ENCODE measurements at places on chromosomes 5 and 9.

DNA sequence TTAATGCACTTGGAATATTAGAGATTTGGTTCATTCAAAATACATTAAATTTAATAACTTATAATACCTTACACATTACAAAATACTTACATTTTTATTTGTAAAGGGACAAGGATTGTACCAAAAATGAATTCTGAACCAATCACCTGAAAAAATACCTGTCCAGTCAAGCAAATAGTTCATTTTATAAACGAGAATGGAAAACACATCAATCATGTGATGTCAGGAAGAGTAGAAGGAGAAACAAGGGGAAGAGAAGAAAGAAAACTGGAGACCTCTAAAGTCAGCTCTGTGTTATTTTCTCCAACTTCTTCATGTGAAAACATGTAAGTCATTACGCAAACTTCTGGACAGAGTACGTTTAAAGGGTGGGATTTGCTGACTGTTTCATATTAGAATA is 989.0 kb upstream of the NUDT12 start:
- no peak for DNase-seq

GRCh38 chr5:147169901-147170300 is 64.9 kb upstream of the STK32A start:
- DNase-seq: no peak

DNA sequence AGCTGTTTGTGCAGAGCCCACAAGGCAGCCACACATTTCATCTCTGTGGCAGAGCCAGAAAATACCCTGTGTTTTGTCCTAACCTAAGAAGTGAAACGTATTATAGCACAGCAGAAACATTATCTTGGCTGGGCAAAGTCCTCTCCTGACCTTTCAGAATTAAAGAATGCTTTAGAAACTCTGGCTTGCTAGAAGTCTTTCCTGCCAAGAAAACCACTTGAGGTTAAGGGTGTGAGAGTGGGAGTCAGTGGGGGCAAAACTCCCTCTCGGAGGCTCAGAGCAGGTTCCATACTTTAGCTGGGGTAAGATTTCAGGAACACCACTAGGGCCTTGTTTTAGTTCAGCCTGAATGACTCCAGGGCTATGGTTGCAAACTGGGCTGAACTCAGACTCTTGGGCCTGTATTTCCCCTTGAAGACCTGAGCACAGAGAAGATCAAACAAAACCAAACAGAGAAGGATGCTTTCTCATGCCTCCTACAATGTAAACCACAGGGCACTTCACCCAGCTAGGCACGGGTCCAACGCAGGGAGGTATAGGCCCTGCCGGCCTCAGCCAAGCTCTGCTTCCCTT is 48.0 kb downstream of the ZNF366 start:
- no peak for DNase-seq

DNA sequence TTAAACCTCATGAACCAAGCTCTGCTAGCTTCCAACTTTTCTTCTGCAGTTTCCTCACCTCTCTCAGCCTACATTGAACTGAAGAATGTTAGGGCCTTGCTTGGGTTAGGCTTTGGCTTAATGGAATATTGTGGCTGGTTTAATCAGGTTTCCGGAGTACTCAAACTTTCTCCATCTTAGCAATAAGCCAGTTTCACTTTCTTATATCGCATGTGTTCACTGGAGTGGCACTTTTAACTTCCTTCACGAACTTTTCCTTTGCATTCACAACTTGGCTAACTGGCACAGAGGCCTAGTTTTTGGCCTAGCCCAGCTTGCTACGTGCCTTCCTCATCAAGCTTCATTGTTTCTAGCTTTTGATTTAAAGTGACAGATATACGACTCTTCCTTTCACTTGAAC is 81.0 kb upstream of the MAST4 start:
- no peak for DNase-seq

DNA sequence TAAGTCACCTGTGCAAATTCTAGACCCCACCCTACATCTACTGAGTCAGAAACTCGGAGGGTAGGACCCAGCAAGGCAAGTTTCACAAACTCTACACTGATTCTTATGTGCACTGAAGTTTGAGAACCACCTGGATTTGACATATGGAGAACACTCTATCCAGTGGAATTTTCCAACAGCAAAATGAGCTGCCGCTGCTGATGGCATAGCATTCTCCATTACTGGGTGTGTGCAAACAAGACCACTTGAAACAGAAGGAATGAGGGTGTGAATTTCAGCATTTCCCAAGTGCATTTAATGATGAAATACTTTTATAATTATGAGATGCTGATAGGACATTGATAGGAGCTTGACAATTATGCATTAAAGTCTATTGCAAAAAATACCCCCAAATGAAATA is 229.1 kb upstream of the IL12B start:
- no peak for DNase-seq

DNA sequence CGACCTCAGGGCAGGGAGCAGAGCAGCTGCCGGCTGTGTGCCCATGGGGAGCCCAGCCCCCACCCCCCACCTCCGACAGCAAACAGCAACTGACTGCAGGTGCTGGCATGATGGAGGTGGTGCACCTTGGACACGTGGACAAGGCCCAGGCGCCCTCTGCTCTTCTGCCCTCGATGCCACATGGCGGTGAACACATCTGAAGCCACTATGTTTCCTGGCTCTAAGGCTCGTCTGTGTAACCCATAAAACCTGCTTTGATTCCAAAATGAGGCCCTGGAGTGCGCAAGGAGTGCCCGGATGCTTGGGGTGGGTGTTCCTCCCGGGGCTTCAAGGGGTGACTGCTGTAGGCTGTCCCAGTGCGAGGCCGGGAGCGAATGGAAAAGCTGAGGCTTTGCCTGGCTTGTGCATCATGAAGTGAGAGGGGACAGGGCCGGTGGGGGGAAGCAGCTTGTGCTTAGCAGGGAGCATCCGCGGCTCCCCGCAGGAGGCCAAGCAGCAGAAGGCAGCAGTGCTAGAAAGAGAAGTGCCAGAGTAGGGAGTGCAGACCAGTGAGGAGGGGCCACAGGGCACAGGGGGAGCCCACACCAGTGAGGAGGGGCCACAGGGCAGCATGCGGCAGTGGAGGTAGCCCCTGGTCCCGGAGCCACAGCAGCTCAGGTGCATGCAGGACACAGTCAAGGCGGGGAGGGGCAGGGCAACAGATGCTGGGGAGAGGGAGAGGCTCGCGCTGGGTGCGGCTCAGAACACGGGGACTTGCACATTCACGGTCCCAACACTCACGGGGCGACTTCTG is 30.0 kb downstream of the NKD2 start:
- DNase-seq: no peak

DNA sequence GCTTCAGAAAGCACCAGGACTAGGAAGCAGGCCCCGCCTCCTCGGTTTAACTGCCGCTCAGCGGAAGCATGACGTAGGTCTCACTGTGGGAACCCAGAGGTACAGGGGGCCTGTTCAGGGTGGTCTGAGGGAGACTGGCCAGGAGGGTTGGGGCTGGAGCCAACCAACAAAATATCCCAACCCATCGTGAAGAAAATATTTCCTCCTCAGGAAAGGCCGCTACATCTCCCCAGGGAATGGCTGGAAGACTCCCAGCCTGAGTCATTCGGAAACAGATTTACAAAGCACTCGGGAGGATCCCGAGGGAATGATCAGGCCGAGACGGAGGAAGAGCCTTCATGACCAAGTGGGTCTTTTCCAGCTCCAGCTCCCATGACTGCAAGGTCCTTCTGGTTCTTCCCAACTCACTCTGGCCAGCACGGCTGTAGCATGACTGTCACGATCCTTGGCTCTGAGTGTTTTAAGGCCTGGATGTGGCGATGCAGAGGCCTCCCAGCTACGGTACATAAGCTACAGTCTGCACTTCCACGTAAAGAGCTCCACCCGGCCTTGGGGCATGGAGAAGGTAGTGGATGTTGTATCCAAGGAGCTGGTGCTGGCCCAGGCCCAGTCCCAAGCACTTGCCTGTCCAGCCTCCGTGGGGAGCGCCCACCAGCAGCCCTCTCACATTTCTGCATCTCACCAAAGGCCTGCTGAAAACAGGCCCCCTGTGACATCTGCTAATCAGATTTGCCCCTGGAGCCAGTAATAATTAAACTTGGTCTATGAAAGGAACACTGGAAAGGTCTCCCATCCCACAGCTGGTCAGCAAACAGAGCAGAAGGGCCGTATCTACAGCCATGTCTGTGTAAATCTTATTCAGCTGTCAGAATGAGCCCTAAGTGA is 100.6 kb downstream of the LHFPL2 start:
- peak; percentile 88 for DNase-seq

GRCh38 chr5:149878371-149878770 is 66.2 kb downstream of the PDE6A start:
- no peak for DNase-seq

DNA sequence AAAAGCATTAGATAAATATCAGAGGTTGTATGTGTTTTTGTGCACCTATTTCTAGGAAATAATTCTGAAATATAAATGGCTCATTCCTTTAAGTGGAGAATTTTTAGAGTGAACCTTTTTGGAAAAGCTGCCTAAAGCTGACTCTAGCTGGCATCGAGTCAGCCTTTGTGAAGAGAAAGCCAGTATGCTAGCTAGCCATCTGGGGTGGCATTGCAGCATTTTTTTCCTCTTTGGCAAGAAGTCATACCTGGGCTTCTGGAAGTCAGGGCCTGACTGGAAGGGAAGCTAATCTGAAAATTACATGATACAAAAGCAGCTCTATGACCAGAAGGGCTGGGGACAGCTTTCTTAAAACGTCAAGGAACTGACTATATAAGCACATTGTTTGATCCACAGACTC is 19.7 kb downstream of the ANP32B start:
- DNase-seq: no peak

DNA sequence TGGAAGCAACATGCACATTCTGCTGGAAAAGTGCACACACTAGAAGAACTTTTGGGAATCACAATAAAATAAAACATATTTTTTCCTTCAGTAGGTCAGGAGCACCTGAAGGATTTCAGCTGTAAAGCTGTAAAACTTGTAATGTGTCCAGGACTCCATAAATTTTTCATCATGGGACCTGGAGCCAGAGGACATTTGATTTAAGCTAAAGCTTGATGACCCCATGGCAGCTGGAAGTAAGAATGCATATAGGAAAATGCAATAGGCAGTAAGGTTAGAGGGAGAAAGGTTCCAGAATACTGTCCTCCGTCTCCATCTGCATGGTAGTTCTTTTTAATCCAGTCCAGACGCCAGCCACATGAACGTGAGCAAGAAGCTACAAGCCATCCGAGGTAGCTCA is 166.0 kb downstream of the ADAMTSL1 start:
- no peak for DNase-seq

- DNase-seq: no peak
Observed at GRCh38 chr9:17387565-17387964, 191.3 kb upstream of the SH3GL2 start.

GRCh38 chr5:103389846-103390245 is 131.3 kb downstream of the MACIR start:
- no peak for DNase-seq

DNA sequence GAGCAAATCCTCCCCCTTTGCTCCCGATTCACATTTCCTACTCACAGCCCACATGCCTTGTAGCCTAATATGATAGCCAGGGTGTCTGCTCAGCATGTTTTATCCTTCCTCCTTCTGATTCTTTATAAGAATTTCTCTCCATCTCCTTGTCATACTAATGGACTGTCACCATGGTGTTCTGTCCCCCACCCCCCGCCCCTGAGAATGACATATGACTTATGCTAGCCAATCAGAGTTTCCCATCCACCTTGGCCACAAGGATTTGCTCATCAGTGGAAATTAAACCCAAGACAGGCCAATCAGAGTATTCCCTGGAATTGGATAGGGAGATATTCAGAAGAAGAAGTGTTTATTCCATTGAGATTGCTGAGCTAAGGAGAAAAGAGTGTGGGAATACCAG is 16.0 kb downstream of the ABLIM3 start:
- DNase-seq: no peak

GRCh38 chr5:158876263-158876942 is 223.3 kb downstream of the EBF1 start:
- no peak for DNase-seq

DNA sequence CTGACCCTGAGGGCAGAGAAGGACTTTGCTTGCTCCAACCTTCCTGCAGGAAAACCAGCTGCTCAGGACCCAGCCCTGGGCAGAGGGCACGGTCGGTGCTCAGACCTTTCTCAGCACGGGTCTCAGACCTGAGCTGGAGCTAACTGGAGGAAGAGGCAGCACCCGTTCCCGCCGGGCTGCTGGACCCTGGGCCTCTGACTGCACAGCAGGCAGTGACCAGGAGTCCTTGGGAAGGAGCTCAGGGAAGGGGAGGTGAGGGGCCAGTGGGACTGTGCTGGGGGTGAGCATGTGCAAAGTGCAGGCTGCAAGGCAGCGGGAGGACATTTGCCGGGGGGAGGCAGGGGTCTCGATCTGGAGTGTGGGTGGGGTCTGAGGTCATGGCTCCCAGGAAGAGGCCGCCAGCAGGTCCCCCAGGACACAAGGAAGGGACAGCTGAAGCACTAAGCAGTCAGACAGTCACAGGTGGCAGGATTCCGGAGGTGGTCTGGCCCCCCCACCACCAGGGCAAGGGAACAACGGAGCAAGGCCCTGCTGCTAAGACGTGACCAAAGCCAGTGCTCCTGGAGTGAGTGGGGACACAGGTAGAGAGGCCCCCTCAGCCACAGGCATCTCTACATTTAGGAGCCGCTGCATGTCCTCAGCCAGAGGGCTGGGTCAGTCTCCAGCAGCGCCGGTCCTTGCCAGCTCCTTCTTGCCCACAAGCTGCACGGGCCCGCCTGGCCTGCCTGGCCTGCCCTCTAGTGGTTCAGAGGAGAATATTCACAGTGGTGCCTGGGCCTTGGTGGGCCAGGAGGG is 4.8 kb upstream of the DPM2 start:
- DNase-seq: no peak

DNA sequence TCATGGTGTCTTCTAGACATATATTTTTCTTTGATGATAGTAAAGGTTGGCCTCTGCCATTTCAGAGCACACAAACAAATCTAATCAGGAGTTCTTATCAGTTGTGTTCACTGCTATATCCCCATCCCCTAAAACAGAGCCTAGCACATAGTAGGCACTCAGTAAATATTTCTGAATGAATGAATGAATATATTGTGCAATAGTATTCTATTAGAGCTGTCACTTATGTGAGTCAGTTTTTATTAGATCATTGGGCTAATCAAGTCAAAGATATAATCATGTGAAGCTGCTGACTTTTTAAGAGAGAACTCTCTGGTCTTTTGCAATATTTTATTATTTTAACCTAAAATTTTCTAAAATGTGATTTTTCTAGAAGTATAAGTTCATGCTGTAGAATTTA is 84.2 kb downstream of the CHSY3 start:
- no peak for DNase-seq

DNA sequence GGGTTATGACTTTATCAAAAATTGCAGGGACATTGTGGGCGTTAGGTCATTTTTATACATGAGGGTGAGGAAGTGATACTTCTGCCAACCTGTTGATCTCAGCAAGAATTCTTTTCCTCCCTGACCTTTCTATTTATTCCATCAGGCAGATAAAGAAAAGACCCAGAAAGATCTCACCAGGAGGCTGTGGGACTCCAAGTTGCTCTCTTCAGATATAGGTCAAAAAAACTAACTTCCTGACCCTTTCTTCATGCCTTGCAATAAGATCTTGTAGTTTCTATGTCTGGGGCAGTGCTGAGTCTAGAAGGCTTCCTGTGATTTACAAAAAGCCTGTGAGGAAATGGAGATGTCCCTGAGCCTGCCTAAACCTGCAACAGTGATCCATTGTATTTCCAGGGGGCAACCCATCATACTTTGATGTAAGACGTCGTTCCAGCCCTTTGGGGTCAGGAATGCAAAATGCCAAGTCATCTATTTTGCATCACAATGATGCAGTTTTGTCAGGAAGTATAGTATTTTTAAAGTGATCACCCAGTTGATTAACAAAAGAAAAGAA is 22.0 kb upstream of the PIK3R1 start:
- no peak for DNase-seq

GRCh38 chr9:123382653-123383511 is 26.9 kb downstream of the CRB2 start:
- no peak for DNase-seq

- no peak for DNase-seq
Observed at GRCh38 chr9:130786526-130786925, 48.5 kb upstream of the ABL1 start.

Data from AG09309 (cell line).